ENCODE measurements at places on chromosomes 16 and 17. TPM values are rescaled to one million over a fixed set of nuclear protein-coding genes. Genes with fewer than 3 reads are reported as not detected.

DNA sequence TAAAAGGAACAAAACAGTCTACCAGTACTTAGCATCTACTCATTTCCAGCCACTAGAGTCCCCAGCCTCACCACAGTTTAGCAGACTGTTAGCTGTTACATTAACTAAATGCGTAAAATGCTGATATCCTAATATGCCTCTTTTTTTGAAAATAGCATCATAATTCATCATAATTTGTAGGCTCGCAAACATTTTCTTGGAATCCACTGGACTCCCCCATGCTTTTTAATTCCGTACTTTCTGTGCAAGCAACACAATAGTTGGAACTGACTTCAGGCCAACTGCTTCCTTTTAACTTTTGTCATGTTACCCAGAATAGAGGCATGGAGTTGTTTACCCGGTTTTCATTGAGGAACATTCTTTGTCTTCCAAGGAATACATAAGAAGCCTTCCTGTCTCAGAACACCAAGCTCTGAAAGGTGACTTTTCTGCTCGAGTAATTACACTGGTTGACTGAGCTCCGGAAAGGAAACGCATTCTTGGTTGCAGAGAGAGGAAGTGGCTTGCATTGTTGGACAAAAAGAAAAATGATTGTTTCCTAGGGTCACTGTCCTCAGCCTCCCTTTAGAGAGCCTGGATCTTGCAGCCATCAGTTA lies 30.9 kb upstream of the SEC14L1 start:
- no peak for DNase-seq

DNA sequence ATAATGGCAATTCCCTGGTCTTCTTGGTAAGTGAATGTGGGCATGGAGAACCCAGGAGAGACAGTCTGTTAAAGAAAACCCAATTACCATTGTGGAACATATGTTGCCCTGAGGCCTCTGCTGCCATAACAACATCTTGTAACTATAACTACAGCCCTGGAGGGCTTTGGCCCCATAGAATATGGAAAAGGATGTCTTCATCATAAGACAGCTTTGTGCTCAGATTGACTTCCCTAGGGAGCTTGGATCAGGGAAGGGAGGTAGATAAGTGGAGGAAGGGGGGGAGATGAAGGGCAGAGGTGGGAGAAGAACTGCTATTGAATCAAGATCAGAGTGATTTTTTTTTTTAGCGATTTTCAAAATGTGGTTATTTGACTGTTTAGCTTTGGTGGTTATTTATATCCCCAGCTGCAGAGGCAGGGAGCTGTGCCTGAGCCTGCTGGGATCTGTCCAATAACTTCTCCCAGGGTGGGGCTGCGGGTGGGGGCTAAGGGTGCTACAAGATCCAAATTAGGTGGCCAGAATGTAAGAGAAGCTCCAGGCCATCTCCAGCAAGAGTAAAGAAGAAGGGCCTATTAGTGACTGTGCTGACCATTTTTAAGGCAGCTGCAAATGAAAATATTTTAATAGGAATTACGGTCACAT lies 5.3 kb upstream of the KAT7 start:
- DNase-seq: no peak

DNA sequence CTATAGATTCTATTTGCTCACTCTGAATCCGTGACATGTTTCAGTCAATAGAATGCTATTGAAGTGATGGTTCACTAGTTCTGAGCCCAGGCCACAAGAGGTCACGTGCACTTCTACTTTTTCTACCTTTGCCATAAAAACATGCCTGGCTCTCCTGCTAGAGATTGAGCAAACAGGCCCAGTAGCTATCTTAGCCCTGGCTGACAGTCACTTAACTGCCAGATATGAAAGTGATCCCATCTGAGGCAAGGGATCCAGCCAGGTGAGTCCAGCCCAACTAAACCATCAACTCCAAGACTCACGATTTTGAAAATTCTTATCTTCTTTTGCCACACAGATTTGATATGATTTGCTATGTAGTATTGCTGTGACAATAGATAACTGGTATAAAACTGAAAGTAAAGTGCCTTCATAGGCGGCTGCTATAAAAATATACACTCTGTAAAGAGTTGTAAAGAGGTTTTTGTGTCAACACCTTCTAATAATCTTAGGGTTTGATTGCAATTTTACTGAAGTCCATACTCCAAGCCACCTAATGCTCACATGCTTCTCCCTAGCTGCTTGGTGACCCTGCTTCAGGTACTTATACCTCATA lies 937.7 kb upstream of the SOX9 start:
- DNase-seq: no peak

GRCh38 chr16:31707743-31708335 lies 165.8 kb upstream of the ZNF267 start:
- no peak for DNase-seq

The VMO1 gene
- not detected for total RNA-seq
